Neuronal stem cell (in vitro differentiated cells): ENCODE measurements at places on chromosomes 4 and X.

GRCh38 chr4:181877329-181877848 lies 365.8 kb upstream of the TENM3 start:
- DNase-seq, result no peak

- DNase-seq, result no peak
Measured at GRCh38 chr4:147839200-147839599, 107.3 kb downstream of the ARHGAP10 start.

DNA sequence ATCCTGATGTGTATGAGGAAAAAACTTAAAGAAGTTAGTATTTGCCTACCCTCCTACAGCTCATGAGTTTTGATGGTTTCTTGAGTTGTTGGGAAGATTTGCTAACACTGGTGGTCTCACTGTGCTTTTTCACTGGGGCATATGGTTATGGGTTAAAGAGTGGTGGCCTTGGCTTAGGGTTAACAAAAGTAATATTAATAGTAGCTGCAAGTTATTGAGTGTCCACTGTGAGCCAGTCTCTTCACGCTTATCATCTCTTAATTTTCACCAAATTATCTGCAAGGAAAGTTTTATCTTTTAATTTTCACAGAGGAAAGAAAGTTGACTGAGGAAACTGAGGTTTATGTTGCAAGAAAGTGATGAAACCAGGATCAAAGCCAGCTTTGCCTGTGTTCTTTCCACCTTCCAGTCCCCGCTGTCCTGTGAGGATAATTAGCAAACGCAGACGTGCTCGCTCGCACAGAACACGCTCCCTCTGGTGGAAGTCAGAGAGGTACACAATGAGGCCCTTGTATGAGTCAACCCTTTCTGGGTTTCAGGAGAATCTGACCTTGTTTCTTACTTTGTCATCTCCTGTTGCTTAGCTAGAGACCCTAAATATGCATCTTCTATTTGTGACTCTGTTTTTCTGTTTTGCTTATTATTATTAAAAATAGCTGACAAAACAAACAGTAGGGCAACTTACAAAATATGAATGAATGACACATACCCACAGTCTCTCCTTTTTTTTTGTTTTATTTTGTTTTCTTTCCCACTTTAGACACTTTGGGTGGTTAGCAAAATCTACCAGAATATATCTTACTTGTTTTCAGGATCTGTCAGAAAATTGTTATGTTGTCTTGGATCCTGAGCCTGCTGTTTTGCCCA lies 94.3 kb downstream of the DDIT4L start:
- peak; percentile 31 for DNase-seq

GRCh38 chr4:78131403-78131802 lies 74.3 kb downstream of the FRAS1 start:
- DNase-seq, result no peak

DNA sequence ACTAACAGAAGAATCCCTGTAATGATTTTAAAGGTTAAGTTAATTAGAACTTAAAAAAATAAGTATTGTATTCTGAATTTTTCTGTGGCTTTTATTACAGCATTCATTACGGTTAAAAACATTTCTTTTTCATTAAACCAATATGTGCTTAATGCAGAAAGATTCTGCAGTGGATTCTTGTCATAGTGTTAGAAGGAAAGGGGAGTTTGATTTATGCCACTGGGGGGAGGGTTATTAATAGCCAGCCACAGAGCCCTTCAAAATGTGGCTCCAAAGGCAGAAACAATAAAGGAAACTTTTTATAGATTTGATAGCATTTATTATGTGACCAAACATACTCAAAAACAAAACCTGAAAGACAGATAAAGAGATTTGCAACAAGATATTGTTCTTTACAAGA lies 9.1 kb downstream of the SMAD1 start:
- no peak for DNase-seq

GRCh38 chrX:41889317-41890025 lies 33.9 kb downstream of the CASK start:
- DNase-seq, result no peak

GRCh38 chr4:121253961-121254360 lies 89.8 kb upstream of the TNIP3 start:
- no peak for DNase-seq

DNA sequence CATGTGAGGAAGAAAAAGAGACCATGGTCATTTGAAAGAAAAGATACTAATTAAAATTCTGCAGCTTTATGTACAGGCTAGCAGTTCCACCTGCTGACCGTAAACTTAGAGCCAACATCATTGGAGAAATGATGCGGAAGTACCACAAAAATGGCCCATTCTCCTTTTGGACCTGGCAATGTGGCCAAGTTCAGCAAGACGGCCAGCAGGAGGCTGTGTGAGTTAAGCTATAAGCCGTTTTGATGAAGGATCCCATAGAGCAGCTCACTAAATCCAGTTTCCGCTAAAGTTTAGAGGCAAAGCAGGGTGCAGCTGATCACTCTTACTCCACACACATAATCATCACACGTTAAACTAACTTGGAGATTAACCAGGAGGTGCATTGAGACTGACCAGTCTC lies 133.8 kb downstream of the LDB2 start:
- DNase-seq, result no peak

DNA sequence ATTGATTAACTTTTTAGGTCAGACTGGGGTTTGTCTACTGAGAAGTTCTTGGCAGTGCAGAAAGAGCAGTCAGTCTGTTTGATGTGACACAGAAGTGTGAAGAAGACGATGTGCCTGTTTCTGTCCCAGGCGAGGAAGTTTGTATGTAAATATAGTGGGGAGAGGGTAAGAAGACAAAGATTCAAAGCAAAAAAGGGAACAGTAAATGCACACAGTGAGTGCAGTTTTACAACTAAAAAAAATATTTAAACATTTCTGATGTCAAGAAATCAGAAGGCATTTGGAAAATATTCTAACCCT lies 264.9 kb downstream of the RAPGEF2 start:
- DNase-seq, result no peak

DNA sequence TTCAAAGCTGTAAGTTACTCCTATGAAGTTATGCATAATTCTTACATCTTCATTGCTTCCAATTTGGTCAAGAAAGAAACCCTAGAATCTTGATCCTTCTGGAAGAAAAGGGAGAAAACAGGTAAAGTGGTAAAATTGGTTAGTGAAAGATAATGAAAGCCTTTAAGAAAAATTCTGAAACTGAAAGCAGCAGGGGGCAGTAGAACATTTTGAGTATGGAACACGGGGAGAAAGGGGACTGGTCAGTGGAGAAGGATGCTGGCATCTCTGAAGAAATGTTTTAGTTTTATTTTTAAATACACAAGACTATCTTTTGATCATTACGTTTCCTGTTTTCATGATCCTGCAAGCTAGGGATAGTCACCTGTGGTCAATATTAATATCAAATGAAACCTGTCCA lies 54.3 kb downstream of the SLIT2 start:
- DNase-seq, result no peak

- DNase-seq, result no peak
Measured at GRCh38 chrX:24902806-24903205, 113.0 kb downstream of the ARX start.

- DNase-seq, result no peak
Measured at GRCh38 chr4:80138551-80139538, 58.5 kb upstream of the PRDM8 start.

- no peak for DNase-seq
Measured at GRCh38 chr4:100269446-100269845, 79.2 kb upstream of the DDIT4L start.

GRCh38 chr4:44194365-44194764 lies 254.2 kb downstream of the KCTD8 start:
- DNase-seq, result no peak

GRCh38 chrX:153903238-153903980 lies 1.1 kb upstream of the AVPR2 start:
- DNase-seq, result no peak

- DNase-seq, result no peak
Measured at GRCh38 chr4:26337612-26338011, 16.8 kb downstream of the RBPJ start.

DNA sequence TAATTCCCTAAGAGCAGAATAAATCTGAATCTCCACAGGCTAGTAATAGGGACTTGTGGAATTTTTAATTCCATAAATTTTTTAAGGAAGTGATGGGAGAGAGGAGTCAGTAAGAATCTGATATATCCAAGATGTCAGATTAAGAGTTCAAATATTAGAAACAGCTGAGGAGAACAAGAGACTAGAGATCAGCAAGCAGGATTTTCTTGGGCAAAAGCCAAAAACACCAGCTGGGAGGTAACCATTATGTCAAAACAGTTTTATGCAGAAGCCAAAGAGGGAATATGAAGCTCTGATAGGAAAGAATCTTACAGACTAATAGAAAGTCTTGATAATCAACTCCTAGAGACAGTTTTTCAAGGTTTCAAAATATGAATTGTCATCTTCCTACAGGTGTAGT lies 72.2 kb upstream of the RBPJ start:
- DNase-seq, result no peak
